ENCODE measurements at places on chromosomes 2 and 18.

DNA sequence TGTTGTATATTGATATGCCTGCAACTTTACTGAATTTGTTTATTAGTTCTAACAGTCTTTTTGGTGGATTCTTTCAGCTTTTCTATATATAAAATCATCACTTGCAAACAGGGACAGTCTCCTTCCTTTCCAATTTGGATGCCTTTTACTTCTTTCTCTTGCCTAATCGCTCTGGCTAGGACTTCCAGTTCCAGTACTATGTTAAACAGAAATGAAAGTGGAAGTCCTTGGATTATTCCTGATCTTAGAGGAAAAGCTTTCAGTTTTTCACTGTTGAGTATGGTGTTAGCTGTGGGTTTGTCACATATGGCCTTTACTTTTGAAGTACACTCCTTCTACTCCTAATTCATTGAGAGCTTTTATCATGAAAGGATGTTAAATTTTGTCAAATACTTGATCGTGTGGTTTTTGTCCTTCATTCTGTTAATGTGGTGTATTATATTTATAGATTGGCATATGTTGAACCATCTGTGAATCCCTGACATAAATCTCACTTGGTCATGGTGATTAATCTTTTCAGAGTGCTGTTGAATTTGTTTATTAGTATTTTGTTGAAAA is 52.9 kb downstream of the REL start:
- DNase-seq = peak; percentile 7

- DNase-seq = no peak
These were observed 75.9 kb downstream of the HRH4 start for GRCh38 chr18:24536326-24536725.

DNA sequence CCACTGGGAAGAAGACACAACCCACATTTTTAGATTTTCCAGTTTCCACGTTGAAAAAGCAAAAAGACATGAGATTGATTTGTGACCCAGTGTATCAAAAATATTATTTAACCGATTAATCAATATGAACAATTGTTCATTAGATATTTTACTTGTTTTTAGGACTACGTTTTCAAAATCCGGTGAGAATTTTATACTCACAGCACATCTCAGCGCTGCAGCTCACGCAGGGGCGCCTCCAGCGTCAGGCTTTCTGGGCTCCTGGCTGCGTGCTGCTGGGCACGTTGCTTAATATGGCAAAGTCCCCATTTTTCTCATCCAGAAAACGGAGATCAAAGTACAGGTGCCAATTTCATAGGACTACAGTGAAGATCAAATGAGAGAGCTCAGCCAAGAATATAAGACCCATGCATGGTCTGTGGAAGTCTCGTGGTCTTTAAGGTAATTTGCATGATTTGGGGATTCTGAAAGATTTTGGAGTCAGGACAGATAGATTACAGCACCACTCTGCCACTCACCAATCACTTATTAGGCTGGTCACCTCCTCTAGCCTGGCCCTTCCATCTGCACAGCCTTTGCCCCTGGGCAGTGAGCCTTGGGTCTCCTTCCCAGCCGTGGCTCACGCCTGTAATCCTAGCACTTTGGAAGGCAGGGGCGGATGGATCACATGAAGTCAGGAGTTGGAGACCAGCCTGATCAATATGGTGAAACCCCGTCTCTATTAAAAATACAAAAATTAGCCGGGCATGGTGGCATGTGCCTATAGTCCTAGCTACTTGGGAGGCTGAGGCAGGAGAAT is 36.2 kb downstream of the PTPN18 start:
- peak; percentile 35 for DNase-seq

DNA sequence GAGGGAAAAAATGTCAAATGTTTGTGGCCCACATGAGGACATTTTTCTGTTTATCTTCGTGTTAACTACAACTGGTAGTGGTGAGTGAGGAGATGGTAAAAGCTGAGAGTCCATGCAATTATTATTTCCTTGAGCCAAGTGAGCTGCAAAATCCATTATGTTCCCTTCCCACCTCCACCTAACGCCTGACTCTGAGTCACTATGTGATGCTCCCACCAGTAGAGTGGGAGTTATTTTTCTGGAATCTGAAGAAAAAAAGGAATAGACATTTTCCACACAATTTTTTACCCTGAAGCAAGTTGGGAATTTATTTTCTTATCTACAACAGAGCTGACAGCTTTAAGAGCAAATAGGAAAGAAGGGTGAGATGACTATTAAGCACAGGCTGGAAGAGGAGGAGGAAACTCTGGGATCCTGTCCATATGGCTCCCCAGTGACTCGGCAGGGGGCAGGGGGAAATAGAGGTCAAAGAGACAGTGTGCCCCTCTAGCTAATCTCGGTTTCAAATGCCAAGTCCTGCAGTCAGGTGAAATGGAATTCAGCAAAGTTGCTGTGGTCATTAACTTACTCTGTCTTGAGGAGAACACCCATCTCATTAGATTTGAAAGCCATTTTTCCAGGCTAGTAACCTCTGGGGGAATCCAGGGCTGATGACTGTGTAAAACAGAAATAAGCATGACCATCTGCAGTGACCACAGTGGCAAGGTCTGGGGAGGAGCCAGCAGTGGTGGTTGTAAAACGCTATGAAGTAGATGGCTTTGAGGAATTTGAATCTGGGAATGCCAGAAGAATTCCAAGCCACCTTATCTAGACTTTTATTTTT is 463.9 kb downstream of the STK39 start:
- peak; percentile 55 for DNase-seq

- no peak for DNase-seq
These were observed 122.1 kb upstream of the SALL3 start for GRCh38 chr18:78857314-78858150.

DNA sequence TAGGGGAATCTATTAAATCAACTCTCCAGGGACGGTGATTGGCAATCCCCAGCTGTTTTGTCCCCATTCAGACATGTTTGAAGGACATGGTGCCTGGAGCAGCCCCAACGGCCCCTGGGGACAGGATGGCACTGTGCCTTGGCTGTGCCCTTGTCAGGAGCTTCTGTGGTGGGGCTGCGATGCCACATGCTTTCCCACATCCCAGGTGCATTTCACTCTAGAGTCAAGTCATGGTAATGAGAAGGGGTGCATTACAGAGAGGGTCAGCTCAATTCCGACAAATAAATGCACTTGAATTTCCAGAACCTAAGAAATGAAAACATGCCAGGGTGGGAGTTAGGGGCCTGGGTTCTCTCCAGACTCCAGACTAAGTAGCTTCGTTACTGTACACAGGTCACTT is 289.4 kb upstream of the PXDN start:
- DNase-seq = no peak
